Neuronal stem cell (in vitro differentiated cells): ENCODE measurements at places on chromosomes 1 and 21.

DNA sequence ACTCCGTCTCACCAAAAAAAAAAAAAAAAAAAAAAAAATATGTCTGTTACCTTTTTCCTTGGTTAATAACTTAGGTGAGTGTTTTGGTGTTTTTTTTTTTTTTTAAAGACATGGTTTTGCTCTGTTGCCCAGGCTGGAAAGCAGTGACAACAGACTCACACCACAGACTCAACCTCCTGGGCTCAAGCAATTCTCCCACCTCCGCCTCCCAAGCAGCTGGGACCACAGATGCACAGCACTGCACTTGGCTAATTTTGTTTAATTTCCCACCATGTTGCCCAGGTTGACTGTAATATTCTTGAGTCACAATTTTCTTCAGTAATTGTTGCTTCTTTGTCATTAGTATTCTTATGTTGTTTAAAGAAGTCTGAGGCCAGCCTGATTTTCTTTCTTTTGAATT is 149.2 kb upstream of the SYT6 start:
- DNase-seq = no peak

- peak; percentile 99 for DNase-seq
These were observed 451 bp upstream of the CASP9 start for GRCh38 chr1:15524283-15525049.

DNA sequence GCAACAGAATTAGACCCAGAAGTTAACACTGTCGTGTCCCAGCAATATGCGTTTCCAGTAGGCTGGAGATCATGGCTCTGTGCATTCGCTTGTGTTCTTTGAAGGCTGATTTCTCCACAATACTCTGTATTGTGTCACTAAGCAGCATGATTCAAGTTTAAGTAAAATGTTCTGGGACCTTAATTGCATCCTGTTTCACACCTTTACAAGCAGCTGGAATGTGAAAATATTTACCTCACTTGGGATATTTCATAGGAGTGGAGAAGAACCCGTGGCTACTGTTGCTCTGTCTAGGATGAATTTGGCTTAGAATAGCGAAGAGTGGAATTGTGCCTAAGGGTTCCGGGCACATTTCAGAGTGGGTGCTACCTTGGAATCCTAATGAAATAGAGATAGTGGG is 6.3 kb downstream of the PTGFRN start:
- DNase-seq = no peak

- no peak for DNase-seq
These were observed 2.0 kb downstream of the ARHGEF16 start for GRCh38 chr1:3456449-3456963.

- no peak for DNase-seq
These were observed 81.8 kb downstream of the NOTCH2 start for GRCh38 chr1:119987686-119988085.

DNA sequence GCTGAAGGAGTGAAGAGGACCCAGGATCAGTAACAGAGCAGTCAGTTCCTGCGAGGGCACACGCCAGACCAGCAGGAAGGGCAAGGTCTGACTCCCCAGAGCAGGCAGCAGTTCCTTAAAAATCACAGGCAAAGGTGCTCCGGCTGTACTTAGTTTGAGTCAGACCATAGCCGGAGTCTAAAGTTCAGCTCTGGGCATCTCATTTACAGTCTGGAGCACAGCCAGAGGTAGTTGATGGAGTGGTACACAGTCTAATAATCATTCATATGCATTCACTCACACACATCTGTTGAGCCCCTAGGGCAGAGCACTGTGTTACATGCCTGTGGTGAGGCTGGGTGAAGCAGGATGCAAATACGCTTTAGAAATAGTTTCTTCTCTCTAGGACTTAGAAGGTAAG is 7.3 kb upstream of the AMIGO1 start:
- DNase-seq = no peak

- no peak for DNase-seq
These were observed 189.3 kb upstream of the EDN2 start for GRCh38 chr1:41673806-41674205.

DNA sequence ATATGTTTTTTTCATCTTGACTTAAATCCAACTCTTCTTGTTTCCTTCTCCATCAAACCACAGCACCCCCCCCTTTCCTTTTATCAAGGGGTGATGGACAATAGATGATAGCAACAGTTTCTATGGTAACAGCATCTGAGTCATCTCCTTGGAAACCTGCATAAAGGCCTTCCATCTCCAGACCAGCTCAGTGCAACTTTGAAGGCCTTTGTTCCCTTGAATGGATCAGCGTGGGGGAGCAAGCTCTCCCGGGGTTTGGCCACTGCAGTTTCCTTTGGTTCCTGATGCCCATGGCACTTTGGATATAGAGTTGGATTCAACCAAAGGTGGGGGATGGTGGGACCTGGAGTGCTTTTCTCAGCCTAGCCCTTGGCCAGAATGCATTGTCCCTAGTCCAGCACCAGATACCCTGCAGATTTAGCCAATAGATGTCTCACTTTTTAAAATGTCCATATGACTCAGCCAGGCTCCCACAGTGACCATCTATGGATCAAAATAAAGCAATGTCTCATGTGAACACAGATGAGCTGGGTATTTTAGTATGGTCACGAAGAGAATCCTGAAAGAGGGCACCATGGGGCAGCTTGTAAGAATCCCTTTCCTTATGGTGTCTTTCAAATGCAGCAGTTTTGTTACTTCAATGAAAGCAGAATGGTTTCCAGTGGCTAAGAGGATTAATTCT is 127.7 kb downstream of the SPATA46 start:
- DNase-seq = peak; percentile 84

GRCh38 chr1:208644401-208645160 is 400.4 kb upstream of the PLXNA2 start:
- DNase-seq = no peak

GRCh38 chr1:164709126-164709525 is 150.1 kb downstream of the PBX1 start:
- no peak for DNase-seq

GRCh38 chr1:39262802-39263201 is 58.3 kb downstream of the MACF1 start:
- no peak for DNase-seq

DNA sequence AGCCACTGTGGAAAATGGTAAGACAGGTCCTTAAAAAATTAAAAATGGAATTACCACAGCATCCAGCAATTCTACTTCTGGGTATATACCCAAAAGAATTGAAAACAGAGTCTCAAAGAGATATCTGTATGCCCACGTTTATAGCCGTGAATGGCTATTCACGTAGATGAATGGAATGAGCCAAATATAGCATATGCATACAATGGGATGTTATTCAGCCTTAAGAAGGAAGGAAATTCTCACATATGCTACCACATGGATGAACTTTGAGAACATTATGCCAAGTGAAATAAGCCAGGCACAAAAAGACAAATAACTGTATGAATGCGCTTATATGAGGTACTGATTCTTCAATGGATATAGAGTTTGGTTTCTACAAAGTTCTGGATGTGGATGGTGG is 134.5 kb upstream of the KCNE2 start:
- DNase-seq = no peak

- DNase-seq = no peak
These were observed 83.6 kb downstream of the RUNX1 start for GRCh38 chr21:34965200-34966174.

DNA sequence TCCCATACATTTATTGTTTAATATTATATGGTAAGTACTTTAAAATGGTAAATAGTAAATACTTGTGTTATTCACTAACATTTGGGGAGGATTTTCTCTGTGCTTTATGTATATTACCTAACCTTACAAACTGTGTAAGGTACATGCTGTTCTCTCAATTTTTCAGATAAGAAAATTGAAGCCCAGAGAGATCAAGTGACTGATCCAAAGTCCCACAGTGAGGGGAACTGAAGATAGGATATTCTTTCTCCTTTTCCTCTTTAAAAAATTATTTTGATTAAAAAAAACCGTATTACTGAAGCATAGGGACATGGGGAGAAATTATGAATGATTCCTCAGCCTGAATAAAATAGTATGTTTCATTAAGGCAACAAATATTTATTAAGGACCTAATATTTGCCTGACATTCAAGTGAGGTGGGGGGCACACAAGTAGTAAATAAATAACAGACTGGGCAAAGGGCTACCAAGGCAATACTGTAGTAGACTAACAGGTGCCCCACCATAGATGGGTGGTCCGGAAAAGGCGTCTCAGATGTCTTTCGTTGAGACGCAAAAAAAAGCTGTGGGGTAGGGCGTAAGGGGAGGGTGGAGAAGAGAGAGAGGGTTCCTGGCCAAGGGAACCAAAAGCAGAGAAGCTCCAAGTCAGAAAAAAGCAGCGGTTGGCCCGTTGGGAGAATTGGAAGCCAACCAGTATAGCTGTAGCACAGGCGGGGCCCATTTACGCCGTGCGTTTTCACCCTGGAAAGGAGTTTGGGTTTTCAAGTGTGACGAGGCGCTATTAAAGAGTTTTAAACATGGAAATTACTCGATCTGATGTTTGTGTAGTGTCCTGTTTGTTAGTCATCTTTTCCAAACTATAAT is 944 bp upstream of the AGO3 start:
- DNase-seq = peak; percentile 9

GRCh38 chr21:45401916-45402900 is 2.8 kb upstream of the COL18A1 start:
- no peak for DNase-seq

- DNase-seq = no peak
These were observed 38.1 kb upstream of the STUM start for GRCh38 chr1:226510453-226510852.

DNA sequence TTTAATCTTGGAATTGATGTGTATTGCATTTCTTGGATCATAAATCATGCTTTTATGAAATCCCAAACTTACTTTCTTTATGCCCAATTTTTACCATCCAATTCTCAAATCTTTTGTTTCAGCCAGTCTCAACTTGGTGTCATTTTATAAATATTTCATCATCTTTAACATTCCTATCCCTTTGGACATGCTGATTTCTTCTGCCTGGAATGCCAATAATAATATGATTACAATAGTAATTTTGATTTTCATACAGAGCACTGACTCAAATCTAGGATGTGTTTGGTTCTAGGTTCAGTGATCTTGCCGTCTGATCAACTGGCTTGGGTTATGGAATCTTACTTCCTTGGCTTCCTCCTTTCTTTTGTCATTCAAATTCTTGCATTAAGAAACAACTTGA is 12.8 kb downstream of the RRP15 start:
- DNase-seq = no peak

DNA sequence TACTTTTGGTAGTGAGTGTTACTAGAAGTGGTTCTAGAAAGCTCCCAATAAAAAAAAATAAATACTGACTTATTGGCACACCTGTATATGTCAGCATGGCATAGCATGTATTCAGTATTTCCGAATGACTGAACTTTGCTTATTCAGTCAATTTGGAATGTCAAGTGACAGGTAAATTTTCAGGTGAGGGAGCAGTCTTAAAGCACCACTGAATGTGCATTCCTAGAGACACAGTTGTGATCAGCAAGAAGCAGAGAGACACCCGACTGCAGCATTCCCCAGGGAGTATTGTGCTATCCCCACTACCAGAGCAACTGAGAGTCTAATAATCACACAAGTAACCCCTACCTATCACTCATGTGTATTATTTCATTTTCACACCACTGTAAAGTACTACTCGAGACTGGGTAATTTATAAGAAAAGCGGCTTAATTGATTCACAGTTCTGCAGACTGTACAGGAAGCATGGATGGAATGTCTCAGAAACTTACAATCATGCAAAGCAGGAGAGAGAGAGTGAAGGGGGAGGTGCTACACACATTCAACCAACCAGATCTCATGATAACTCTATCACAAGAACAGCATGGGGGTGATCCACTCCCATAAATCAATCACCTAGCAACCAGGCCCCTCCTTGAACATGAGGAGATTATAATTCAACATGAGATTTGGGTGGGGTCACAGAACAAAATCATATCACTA is 201.5 kb downstream of the TBX15 start:
- DNase-seq = no peak

- peak; percentile 21 for DNase-seq
These were observed 74.7 kb downstream of the NTPCR start for GRCh38 chr1:233025157-233025556.

DNA sequence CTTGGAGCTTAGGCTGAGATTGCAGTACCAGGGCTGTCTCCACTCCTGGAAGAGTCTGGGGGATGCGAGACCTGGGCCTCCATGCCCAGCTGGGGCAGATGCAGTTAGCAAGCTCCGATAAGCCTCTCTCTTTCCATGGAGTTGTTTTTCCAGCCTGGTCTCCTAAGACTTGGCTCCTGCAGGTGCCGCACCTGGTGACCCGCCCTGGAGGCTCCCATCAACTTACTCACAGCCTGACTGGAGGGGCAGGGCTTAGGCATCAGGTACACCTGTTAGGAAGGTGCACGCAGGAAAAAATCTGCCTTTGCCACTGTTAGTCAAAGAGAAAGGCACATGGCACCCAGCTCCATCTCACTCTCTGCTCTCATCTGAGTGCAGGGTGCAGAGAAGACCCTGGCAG is 198.1 kb upstream of the TMEM51 start:
- DNase-seq = no peak

DNA sequence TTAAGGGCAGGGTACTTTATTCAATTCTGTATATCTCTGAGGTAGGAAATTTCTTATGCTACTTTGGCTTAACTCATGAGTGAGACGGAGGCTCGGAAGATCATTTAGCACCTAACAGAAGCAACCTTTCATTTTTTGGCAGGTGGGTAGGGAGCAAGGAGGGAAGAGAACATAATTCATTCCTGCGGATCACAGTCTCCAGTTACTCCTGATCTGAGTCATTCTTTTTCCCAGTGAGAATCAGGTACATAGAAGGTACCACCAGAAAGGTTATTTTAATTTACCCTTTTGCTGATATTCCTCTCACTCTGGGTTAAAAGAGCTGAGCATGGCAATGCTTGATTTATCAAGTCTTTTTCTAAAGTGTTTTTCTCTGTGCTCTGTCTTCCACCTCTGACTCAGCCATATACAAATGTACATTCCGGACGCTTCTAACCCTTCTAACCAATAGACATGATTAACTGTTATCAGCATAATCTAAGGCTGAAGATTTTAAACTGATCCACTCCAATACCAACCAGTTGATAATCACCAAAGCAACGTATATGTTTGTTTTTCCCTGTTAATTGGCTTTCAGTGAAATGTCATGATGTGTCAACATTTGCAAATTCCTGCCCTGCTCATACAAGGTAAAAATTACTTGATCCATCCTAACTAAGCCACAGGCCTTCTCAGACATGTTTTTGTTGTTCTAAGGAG is 271.7 kb downstream of the DUSP10 start:
- no peak for DNase-seq

DNA sequence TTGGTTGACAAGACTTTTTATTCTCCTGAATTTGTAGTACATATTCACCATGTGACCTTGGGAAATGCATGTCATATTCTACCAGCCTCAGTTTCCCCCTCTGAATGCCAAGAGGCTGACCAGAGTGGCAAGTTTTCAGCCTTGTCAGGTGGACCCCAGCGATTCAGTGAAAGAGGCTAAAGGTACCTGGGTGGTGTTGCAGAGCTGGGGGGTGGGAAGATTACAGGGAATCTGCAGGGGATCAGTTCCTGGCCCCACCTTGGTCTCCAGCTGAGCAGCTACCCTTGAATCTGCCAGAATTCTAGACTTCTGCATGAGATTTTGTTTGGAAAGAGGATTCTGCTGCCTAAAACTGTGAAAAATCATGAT is 27.9 kb upstream of the KCNA2 start:
- no peak for DNase-seq

- DNase-seq = peak; percentile 67
These were observed at the start of gene RHOU for GRCh38 chr1:228734881-228735801. Gene RHOU, plus strand, starts transcription at chr1:228735479. Its CDS starts 264 bp downstream, at chr1:228735743.
